ENCODE measurements at places on chromosomes 13 and 19. TPM values are rescaled to one million over a fixed set of nuclear protein-coding genes. Genes with fewer than 3 reads are reported as not detected.

The NEK5 gene
- 7.1 TPM for polyA plus RNA-seq

The ABHD13 gene
- polyA plus RNA-seq = 15.7 TPM

The SYT5 gene
- polyA plus RNA-seq = 0.30 TPM

The URAD gene
- not detected for polyA plus RNA-seq

The MIA gene
- 4.2 TPM for polyA plus RNA-seq

The RFPL4A gene
- polyA plus RNA-seq = not detected

The RNF225 gene
- not detected for polyA plus RNA-seq

The CGB5 gene
- not detected for polyA plus RNA-seq
